ENCODE measurements at places on chromosomes 1 and 21.

DNA sequence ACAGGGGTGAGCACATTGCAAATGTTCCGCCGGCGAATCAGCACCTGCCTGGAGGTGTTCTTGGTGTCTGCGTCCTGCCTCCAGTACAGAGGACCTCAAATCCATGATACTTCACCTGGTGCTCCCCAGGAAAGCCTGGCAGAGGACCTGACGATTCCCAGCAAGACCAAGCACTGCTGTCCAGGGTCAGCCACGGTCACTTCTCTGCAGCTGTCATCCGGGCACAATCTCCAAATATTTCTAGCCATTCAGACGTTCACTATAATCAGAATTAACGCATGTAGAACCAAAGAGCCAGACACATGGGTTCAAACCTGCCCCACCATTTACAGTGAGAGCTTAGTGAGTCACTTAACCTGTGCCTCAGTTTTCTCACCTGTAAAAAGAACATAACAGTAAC lies 74.5 kb downstream of the CLIC6 start:
- peaks cover 10% of the 10 kb centered on the region for H3K4me1 ChIP-seq
- peaks cover 4% of the 10 kb centered on the region for H3K27me3 ChIP-seq
- no peak overlapping the region for H3K4me3 ChIP-seq
- H3K27ac ChIP-seq: no peak overlapping the region
- DNase-seq: no peak

DNA sequence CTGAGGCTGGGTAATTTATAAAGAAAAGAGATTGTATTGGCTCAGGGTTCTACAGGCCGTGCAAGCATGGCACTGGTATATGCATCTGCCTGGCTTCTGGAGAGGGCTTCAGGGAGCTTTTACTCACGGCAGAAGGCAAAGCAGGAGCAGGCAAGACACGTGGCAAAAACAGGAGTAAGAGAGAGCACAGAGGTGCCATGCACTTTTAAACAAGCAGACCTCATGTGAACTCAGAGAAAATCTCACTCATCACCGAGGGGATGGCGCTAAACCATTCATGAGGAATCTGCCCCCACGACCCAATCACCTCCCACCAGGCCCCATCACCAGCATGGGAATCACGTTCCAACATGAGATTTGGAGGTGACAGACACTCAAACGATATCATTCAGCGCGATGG lies 400.7 kb upstream of the RUNX1 start:
- no peaks in the 10 kb centered on the region for H3K27me3 ChIP-seq
- H3K27ac ChIP-seq: no peak overlapping the region
- H3K4me3 ChIP-seq: no peak overlapping the region
- no peaks in the 10 kb centered on the region for H3K4me1 ChIP-seq

- H3K27me3 ChIP-seq: no peaks in the 10 kb centered on the region
- H3K4me1 ChIP-seq: peaks cover 20% of the 10 kb centered on the region
- DNase-seq: no peak
- H3K27ac ChIP-seq: peak overlapping the region; percentile 68
Observed at GRCh38 chr1:183197762-183198161, 11.7 kb downstream of the LAMC2 start.

DNA sequence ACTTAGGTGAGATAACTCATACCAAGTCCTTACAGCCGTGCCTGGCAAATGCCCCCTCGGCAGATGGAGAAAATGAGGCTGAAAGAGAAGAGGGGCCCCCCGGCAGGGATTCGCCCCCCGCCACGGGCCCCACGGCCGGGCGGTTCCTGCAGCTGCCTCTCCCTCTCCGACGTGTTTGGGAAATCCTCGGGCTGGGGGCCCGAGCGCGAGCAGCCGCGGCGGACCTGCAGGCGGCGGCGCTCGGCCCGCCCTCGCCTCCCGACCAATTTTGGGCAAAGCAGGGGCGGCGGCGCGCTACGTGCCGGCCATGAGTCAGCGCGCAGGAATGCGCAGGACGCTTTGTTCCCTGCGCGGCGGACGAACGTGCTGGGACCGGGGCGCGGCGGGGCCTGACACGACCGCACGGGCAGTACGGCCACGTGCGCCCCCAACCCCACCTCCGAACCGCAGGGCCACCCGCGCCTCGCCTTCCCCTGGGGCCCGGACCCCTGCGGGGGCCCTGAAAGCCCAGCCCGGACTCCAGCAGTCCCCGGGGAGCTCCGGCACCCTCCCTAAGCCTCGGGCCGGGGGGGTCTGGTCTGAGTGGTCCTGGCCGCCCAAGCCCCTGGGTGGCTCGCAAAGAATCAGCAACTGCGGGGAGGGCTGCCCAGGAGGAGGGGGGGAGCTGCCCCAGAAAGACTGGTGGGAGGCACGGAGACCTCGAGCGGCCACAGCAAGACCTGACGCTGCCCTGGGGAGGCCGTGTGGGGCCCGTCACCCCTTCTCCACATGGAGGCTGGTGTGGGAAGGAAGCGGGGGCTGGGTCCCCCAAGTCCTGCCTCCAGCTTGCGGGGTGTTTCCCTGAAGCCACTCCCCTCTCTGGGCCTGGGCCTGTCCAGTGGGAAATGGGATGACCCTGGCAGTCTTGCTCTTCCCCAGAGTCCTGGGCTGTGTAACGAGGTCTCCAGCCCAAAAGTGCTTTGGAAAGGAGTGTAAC lies 11.9 kb upstream of the EDN2 start:
- peaks cover 60% of the 10 kb centered on the region for H3K4me1 ChIP-seq
- no peaks in the 10 kb centered on the region for H3K27me3 ChIP-seq
- H3K27ac ChIP-seq: peak overlapping the region; percentile 75
- DNase-seq: peak; percentile 72

DNA sequence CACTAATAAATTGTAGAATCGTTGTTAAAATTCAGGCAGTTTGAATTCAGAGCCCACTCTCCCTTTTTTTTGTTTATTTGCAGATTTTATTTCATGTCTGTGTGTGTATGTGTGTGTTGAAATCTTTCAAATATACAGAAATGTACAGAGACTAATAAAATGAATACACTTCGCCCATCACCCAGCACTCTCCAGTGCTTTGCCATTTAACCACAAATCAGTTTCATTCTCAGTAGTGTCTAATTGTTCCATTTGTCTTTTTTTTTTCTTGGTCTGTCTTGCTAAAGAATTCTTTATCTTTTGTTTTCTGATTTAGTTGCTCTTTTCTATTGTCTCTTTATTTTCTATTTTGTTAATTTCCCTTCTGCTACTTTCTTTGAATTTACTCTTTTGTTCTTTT lies 99.7 kb downstream of the HIVEP3 start:
- H3K27me3 ChIP-seq: no peaks in the 10 kb centered on the region
- no peak overlapping the region for H3K27ac ChIP-seq
- H3K4me3 ChIP-seq: no peak overlapping the region
- H3K4me1 ChIP-seq: peaks cover 9% of the 10 kb centered on the region

DNA sequence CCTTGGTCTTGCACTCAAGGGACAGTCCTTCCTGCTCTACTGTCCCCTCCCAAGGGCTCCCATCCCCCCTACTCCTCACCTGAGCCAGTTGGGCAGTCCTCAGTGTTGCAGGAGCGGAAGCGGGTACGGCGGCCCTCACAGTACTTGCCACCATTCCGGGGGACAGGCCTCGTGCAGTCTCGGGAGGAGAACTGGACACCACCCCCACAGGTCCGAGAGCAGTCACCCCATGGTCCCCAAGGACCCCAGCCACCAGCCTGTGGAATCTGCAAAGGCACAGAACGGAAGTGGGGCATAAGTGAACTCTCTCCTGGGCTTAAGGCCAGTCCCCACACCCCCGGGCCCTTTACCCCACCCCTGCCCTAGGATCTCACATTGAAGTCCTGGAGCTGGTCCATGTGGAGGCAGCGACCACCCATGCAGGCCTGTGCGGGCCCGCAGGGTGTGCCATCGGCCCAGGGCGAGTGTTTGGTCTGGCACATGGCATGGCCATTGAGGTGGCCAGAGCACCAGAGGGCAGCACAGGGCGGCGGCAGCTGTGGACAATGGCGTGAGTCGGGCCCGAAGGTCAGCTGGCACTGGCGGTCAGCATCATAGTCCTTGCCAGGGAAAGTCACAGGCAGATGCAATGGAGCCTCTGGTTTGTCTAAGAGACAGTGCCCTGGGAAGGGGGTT lies 5.2 kb downstream of the ADAMTS4 start:
- no peaks in the 10 kb centered on the region for H3K27me3 ChIP-seq
- no peak overlapping the region for H3K27ac ChIP-seq
- H3K4me3 ChIP-seq: no peak overlapping the region
- no peak for DNase-seq
- H3K4me1 ChIP-seq: peaks cover 20% of the 10 kb centered on the region

DNA sequence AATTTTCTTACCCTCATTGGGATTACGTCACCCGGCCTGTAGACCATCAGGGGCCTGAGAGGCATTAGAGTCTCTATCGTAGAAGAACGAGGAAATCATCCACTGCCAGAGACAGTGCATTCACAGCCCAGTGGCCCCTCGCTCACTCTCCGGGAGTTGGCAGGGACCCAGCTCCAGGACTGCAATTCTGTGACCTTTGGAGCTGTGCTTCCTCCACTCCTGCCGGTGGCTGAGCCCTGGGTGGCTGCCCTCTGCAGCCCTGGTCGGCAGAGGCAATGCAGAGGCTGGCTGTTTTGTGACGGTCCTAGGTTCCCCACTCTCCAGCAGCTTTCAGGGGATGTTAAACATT lies 12.7 kb downstream of the SLC37A1 start:
- H3K4me3 ChIP-seq: no peak overlapping the region
- H3K27me3 ChIP-seq: peaks cover 5% of the 10 kb centered on the region
- no peak overlapping the region for H3K27ac ChIP-seq
- H3K36me3 ChIP-seq: no peaks in the 10 kb centered on the region
- no peak for DNase-seq

DNA sequence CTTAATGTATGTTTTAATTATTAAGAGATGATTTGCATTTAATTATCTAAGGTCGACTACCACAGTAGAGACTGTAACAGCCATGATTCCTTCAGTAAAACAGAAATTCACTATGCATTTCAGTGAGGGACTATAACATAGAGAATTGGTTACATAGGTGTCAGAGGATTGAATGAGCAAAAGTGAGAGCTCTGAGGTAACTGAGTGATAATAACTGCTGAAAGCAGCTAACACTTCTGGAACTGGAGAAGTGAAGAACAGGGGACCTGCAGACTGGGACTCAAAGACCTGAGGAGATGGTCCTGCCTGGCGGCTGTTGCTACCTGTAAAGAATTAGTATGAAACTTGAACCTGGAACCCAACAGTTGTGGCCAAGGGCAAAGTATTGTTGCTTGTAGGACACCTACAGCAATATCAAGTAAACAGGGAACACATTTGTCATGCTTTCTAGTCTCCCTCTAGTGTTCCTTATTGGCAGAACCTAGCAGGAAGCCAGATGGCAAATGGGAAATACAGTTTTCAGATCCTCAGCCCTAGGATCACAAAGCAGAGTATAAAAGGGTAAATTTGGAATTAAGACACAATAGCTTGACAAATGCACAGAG lies 110.6 kb downstream of the HS2ST1 start:
- H3K27ac ChIP-seq: no peak overlapping the region
- H3K27me3 ChIP-seq: no peaks in the 10 kb centered on the region
- no peaks in the 10 kb centered on the region for H3K36me3 ChIP-seq
- peak; percentile 12 for DNase-seq
- H3K4me3 ChIP-seq: no peak overlapping the region

GRCh38 chr1:38784452-38785284 lies 74.9 kb downstream of the RRAGC start:
- H3K36me3 ChIP-seq: no peaks in the 10 kb centered on the region
- H3K27ac ChIP-seq: no peak overlapping the region
- H3K27me3 ChIP-seq: peaks cover 34% of the 10 kb centered on the region
- no peak overlapping the region for H3K4me3 ChIP-seq
- peaks cover 5% of the 10 kb centered on the region for H3K4me1 ChIP-seq
- no peak for DNase-seq

DNA sequence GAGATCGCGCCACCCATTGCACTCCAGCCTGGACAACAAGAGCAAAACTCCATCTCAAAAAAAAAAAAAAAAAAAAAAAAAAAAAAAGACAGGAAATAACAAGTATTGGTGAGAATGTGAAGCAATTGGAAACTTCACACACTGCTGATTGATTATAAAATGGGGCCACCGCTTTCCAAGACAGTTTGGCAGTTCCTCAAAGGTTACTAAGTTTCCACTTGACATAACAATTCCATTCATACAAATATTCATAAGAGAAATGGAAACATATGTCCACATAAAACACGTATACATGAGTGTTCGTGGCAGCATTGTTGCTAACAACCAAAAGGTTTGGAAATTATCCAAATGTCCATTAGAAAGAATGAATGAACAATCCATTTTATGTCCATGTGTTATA lies 26.3 kb downstream of the USP24 start:
- no peaks in the 10 kb centered on the region for H3K27me3 ChIP-seq
- DNase-seq: no peak
- no peak overlapping the region for H3K27ac ChIP-seq
- no peaks in the 10 kb centered on the region for H3K36me3 ChIP-seq
- no peak overlapping the region for H3K4me3 ChIP-seq

DNA sequence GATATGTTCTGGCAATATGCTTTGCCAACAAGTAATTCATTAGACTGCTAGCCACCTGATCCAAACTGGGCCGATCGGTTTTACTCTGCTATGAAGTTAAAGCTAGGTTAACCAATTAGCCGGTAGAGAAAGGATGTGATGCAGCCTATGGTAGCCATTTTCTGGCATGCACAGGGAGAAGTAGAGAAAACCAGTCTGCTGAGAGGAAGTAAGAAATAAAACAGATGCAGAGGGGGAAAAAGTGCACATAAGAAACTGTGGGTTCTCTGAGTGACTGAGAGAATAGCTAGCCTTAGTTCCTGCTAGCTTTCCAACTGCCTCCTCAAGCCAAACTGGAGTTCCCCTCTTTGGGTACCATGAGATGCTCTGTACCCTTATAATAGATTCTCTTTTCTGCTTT lies 52.8 kb downstream of the ARID4B start:
- no peak for DNase-seq
- H3K4me1 ChIP-seq: no peaks in the 10 kb centered on the region
- H3K27ac ChIP-seq: no peak overlapping the region
- H3K27me3 ChIP-seq: no peaks in the 10 kb centered on the region

DNA sequence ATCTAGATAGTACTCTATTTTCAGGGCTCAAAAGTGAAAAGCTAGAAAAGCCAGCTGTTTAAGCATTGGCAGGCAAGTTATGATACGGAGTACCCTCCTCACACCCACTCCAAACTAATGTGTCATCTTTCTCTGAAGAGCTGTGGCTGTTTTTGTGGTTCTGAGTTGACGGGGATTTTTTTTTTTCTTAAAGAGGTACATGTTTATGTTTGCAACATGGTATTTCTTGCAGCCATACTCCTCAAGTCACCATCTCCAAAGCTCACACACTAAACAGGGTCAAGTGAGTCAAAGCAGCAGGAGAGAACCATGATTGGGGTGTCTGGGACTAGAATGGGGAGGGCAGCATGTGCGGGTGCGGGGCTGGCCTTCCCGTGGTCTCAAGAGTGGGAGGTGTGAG lies 347.2 kb downstream of the DISC1 start:
- H3K36me3 ChIP-seq: no peaks in the 10 kb centered on the region
- no peak overlapping the region for H3K27ac ChIP-seq
- H3K4me1 ChIP-seq: peaks cover 12% of the 10 kb centered on the region
- peak; percentile 58 for DNase-seq
- H3K4me3 ChIP-seq: no peak overlapping the region
- H3K27me3 ChIP-seq: no peaks in the 10 kb centered on the region

DNA sequence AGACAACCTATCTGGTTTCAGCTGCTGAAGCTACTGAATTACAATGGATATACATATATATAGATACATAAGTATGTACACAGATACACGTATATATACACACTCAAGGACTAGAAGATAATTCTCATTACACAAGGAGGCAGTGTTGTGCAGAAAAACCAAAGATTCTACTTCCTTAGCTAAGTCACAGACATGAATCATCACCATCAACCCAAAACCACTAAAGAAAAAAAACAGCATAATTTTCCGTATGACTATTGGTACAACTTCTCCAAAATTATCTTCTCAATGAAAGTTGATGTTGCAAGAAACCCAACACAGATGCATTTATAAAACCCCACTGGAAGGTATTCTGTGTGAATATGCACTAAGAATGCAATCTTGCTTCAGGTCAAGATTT lies 36.8 kb upstream of the RPF1 start:
- peaks cover 4% of the 10 kb centered on the region for H3K4me1 ChIP-seq
- peak; percentile 90 for DNase-seq
- H3K4me3 ChIP-seq: no peak overlapping the region
- no peaks in the 10 kb centered on the region for H3K36me3 ChIP-seq
- H3K27ac ChIP-seq: no peak overlapping the region
